ENCODE measurements at places on chromosomes 16 and 17. TPM values are rescaled to one million over a fixed set of nuclear protein-coding genes. Genes with fewer than 3 reads are reported as not detected.
A peak's percentile ranks its signal among the peaks of the same experiment; 100 is the strongest.

The GCGR gene
- total RNA-seq: not detected

The PRDM7 gene
- not detected for total RNA-seq

DNA sequence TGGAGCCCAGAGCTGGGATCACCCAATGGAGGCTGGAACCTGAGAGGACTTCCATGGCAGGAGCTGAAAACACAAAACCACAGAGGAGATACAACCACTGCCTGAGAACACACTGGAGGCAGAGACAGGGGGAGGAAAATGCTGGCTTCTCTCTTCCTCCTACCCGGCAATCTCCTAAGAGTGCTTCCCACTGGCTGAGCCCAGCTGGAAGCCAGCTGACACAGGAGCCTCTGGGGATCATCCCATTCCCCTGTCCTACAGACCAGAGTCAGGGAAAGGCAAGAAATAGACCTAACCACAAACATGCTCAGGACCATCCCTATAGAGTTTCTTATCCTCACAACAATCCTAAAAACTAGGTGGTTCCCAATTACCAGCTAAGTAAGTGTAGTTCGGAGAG, 112.4 kb upstream of the CDH5 start:
- DNase-seq: no peak

The TBC1D3C gene
- 1.3 TPM for total RNA-seq

- DNase-seq: no peak
Observed at GRCh38 chr17:72622661-72623433, 469.6 kb downstream of the SLC39A11 start.

- DNase-seq: no peak
Observed at GRCh38 chr17:1323336-1323735, 43.9 kb downstream of the TRARG1 start.

The EXOC3L1 gene
- 0.26 TPM for total RNA-seq

DNA sequence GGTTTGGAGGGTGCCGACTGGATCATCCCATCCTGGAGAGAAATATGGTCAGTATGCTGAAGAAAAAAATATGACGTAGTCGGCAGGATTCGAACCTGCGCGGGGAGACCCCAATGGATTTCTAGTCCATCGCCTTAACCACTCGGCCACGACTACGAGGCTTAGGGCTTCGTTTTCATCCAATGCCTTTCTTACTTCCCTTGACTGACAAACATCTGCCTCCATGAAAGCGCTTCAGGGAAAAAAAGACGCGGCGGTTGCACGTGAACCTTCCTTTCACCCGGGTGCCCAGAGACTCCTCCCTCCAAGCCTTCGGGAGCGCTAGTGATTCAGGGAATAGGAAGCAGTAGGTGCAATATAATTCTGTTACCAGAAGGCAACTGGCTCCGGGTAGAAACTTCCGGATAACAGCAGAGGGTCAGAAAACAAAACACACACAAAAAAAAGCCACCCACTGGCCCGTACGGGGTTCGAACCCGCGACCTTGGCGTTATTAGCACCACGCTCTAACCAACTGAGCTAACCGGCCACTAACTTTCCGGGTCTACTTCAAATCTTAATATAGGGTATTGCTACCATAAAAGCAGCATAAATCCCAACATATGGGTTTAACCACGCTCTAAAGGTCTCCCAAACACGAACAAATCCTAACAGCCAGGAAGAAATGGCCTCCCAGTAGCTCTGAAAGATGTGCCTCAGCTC, 16.3 kb upstream of the AURKB start:
- DNase-seq: peak; percentile 96

The CDH8 gene
- not detected for total RNA-seq

DNA sequence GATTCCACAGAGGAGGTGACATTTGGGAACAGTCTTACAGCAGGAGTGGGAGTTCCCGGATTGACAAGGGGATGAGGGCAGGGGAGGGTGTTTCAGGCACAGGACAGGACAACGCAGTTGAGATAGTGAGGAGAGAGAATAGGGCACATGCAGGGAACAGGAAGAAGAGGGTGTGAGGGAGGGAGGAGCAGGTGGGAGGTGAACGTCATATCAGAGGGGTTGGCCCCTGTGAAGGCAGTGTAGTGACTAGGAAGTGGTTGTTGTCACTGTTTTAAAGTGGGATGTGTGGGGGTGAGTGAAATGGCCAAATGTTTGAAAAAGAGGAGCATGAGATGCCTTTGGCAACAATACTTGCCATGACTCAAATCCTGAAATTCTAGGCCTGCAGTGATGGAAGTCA, 12.2 kb downstream of the PRKCB start:
- no peak for DNase-seq

The SLC38A10 gene
- 53.2 TPM for total RNA-seq

DNA sequence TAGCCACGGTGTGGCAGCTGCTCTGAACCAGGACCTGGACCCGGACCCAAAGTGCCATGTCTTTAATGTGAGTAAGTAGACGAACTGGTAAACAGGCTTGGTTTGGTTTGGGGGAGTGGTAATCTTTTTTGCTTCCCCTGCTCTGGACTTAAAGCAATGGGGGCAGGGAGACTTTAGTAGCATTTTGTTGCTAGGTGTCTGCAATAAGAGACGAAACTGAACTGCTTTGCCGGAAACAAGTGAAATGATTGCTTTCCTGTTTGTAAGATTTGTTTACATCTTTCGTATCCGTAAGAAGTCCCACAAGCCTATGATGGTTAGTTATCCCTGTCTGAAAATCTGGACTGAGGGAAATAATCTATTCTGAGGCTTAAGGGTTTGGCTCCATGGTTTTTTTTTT, 21.5 kb downstream of the PRCD start:
- no peak for DNase-seq

- no peak for DNase-seq
Observed at GRCh38 chr17:8925141-8925540, 40.4 kb downstream of the PIK3R5 start.

- DNase-seq: no peak
Observed at GRCh38 chr16:29987371-29988085, 7.9 kb downstream of the HIRIP3 start.

DNA sequence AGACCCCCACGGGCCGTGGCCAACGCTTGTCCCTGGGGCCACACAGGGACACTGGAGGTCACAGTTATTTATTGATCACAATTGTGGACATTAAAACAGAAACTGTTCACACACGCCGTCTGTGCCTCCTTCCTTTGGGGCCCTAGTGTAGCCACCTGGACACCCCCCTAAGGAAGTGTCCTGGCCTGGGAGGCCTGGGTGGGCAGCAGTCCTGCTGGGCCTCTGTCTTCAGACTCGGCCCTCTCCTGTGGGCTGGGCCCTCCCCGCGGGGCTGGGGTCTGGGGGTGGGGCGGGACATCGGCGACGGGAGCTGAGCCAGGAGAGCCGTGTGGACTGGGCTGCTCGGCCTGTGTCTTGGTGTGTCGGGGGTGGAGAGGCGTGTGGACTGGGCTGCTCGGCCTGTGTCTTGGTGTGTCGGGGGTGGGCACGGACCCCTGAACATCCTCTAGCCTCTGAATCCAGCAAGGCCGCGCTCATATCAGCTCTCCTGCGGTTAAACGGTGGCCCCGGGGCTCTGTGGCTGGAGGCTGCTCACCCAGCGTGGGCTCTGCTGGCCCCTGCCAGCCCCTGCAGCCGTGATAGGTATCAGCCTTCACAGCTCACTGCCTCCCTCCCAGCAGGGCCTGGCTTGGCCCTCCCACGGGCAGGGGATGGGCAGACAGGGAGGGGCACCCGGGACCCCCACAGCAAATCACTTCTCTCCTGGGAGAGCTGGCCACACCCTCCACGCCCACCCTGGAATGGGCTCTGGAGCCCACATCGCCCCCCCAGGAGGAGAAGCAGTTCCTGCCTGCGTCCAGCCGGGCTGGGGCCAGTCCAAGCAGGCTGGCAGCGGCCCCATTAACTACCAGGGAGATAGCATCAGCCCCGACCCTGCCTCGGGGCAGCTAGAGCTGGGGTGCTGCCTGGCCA, 1.1 kb upstream of the NHLRC4 start:
- peak; percentile 22 for DNase-seq

The BAIAP3 gene
- 0.26 TPM for total RNA-seq

- peak; percentile 71 for DNase-seq
Observed at GRCh38 chr17:18025945-18026776, 12.8 kb downstream of the ATPAF2 start.

DNA sequence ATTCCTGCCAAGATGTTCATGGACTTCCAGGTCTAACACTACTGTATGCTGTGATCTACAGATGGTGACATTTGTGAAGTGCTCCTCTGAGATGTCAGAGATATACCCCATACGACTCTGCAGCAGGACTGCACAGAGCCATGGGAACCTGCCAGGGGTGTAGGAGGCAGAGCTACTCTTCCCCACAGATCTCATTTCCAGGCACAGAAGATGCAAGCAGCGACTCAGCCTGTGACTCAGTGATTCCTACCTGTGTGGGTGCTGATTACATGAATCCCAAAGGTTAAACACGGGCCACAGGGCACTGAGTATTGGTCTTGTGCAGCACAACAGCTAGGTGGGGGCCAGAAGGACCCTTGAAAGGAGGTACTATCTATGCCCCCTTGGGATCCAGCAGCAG, 137.0 kb upstream of the SOX9 start:
- DNase-seq: no peak

DNA sequence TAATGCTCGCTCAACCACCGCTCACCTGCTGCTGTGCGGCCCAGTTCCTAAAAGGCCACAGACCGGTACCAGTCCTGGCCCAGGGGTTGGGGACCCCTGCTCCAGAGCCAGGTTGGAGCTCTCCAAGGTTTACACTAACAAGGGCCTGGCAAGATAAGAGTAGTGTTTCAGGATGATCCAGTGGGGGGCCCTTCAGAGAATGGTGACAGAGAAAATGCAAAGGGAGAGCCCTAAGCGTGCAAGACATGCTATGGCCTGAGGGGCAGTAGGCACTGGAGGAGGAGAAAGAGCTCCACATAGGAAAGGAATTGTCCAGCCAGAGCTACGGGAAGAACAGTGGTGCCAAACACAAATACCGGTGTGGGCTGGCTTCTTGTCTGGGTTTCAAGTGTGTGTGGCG, 233.4 kb downstream of the STX8 start:
- no peak for DNase-seq

DNA sequence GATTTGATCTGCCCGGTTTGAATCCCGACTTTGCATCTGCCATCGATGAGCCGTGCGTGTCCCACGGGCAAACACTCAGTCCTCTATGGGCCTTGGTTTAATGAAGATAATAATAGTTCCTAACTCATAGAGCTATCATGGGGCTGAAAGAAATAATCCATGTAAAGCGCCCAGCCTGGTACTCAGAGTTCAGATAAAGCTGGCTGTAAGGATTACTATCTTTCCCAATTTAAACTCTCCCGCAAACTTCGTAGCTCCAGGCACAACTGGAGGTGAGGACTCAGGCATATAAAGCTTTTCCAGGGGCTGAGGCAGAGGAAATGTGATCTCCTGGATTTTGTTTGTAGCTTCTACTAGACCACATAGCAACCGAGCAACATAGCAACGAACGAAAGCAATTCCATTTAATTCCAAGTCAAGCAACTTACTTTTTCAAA, 16.3 kb downstream of the ALOX15 start:
- DNase-seq: no peak

- no peak for DNase-seq
Observed at GRCh38 chr17:67707442-67707841, 10.3 kb upstream of the NOL11 start.

The SLC5A10 gene
- under 0.01 TPM for total RNA-seq

The NPTX1 gene
- total RNA-seq: 31.2 TPM

GRCh38 chr16:11057711-11058345, 113.5 kb downstream of the CLEC16A start:
- DNase-seq: no peak

- DNase-seq: peak; percentile 22
Observed at GRCh38 chr16:88468275-88469129, 15.4 kb downstream of the ZFPM1 start.

DNA sequence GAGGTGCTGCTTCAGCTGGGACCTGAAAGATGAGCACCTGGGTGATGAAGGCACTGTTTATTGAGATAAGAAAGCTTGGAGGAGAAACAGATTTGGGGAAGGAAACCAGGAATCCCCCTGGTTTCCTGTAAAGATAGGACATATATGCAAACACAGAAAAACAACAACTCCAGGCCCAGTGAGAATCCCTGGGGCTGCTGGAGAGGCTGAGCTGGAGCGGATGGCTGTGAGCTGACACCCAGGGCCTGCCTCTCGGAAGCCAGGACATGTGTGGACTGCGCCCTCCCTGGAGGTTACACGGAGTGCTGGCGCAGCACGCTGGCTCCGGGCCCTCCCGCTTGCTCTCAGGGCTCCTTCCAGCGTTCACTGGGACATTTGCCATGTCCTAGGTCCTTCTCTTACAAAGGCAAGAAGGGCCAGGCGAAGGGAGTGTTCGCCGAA, 57.5 kb downstream of the CYB5B start:
- peak; percentile 88 for DNase-seq

The NPIPB6 gene
- not detected for total RNA-seq

The CHD9NB gene
- 3.6 TPM for total RNA-seq

DNA sequence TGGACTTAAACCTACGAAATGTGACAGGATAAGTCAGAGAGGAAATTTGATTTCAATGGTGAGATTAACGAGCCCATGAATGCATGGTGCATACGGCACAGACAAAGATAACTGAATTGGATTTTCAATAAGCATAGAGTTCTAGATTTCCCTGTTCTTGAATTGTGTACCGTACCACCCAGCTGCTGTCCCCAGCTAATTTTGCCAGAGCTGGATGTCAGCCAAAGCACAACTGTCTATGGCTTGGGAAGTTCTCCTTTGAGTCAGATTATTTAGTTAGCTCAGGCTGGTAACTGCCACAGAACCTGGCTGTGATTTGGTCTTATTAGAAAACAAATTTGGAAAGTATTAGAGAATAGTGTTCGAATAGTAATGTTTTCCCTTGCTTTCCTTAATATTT, 143.1 kb downstream of the CDH13 start:
- DNase-seq: no peak

GRCh38 chr17:78539781-78540180, 37.4 kb downstream of the DNAH17 start:
- no peak for DNase-seq

DNA sequence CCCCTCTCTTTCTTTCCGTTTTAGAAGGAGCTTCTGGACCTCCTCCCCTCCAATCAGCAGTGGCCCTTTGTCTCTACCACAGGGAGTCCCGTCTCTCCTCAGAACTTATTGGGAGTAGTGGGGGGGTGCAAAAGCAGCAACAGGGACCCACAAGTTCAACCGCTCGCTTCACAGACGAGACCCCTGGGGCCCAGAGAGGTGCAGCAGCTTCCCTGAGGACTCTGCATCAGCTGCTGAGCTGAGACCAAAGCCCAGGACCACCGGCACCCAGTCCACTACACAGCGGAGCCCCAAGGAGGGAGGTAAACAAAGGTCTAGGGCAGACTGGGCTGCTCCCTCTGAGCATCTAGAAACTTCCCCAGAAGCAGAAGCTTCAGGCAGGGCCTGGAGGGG, 123.9 kb downstream of the SDK2 start:
- no peak for DNase-seq

GRCh38 chr17:72476134-72476533, 355.3 kb downstream of the SOX9 start:
- no peak for DNase-seq
